ENCODE measurements at places on chromosomes 3 and 15. TPM values are rescaled to one million over a fixed set of nuclear protein-coding genes. Genes with fewer than 3 reads are reported as not detected.

DNA sequence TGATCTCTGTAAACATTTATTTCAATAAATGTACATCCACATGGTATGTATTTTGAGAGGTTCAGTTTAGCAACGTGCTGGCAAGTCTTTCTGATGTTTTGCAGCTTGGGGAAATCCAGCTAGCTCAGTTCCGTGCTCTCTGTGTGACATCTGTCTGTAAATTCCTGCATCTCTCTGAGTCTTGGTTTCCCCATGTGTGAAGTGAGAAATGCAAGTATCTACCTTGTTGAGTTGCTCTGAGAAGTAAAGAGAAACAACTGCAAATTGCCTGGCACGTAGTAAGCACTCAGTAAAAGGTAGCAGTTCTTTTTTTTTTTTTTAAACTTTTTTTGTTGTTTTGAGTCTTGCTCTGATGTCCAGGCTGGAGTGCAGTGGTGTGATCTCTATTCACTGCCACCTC lies 30.2 kb upstream of the MORF4L1 start:
- DNase-seq = no peak

DNA sequence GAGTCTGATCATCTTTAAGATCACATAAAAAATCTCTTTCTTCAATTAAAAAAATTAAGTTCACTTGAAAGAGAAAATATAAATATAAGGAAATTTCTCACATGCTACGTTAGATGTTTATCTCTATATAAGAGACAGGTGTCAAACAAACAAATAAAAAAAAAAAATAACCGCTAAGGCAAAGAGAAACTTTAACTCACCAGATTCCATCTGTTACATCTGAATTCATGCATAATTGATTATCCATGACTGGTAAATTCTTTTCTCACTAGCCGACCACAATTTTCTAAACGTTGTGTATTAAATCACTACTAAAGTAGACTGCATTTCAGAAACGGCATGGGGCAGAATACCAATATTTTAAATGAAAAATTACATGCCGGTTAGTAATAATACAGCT lies 9.6 kb upstream of the SATB1 start:
- DNase-seq = no peak

Gene ADAMTS9
- total RNA-seq = 4.5 TPM

- no peak for DNase-seq
Observed at GRCh38 chr15:63763476-63764123, 70.1 kb downstream of the HERC1 start.

GRCh38 chr3:100160521-100160920 lies 46.2 kb upstream of the FILIP1L start:
- DNase-seq = no peak

DNA sequence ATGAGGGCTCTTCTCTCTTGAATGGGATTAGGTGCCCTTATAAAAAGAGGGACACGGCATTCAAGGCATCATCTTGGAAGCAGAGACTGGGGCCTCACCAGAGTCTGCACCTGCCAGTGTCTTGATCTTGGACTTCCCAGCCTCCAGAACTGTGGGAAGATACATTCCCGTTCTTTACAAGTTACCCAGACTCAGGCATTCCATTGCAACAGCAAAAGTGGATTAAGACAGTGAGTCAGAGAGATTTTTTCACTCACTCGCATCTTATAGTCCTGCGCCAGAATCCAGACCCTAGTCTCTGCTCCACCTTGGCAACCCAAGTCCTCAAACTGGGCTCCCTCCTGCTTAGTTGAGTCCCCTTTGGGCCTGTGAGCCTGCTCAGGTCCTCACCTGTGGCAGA lies 2.7 kb downstream of the LCTL start:
- no peak for DNase-seq

Gene CIAO2A
- total RNA-seq = 72.1 TPM

- no peak for DNase-seq
Observed at GRCh38 chr3:122002611-122003010, 19.4 kb downstream of the ILDR1 start.

Gene SLC12A8
- 30.7 TPM for total RNA-seq

GRCh38 chr3:183460081-183461055 lies 31.9 kb upstream of the MCF2L2 start:
- no peak for DNase-seq

Gene FBXL2
- total RNA-seq = 18.5 TPM

GRCh38 chr3:44909063-44909462 lies 34.7 kb downstream of the TGM4 start:
- no peak for DNase-seq

DNA sequence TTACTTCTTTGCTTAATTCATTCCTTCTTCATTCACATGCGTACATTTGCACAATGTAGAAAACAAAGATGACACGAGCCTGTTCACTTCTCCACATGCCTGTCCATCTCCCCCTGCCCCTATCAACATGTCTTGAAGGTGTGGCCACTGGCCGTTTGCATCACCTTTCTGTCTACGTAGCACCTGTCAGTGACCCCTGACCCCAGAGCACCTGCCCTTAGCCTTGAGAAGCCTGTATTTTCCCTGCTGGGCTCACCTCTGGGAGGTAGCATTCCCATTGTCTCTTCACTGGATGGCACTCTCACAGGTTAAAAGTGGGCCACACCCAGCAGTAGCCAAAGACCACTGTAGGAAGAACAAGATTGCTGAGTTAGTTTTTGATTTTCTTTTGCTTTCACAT lies 234.1 kb downstream of the THSD4 start:
- no peak for DNase-seq
